H54 (cell line): ENCODE measurements at places on chromosomes 16 and 17.

DNA sequence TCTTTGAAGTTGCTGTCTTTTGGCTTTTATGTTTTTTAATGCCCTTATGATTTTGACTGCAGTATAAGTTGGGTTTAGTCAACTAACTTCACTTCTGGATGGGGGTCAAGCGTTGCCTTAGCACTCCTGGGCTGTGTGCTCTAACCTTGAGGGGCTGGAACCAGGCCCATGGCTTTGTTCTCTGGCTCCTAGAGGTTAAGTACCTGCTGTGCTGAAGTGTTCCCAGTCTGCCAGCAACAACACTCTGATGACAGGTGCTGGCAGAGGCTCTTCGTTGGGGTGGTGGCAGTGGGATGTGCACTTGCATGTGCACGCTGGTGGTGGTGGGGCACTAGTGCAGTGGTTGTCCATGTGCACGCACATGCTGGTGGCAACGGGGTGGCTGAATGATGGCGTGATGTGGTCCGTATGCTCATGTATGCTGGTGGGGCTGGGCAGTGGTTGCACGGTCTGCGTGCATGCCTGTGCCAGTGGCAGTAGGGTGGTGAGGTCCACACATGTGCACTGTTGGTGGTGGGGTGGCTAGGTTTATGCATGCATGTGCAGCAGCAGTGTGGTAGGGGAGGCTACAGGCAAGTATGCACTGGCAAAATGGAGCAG, 447.8 kb upstream of the GOT2 start:
- DNase-seq, result no peak

DNA sequence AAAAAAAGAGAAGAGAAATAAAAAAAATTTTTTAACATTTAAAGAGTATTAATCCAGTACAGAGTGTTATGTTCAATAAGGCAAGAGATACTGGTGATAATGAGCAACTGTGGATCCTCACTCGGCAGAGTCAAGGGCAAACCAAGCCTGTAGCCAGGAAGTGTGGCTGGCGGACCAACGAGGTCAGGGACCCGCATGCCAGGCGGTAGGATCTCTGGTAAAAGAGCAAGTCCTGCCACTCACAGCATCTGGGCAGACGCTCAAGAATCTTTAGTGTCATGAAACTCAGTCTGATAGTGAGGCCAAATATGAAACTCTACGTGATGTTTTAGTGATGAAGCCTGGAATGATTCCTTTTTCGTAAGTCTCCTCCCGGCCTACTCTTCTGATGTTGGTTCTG, 8.3 kb upstream of the GEMIN4 start:
- DNase-seq, result no peak

DNA sequence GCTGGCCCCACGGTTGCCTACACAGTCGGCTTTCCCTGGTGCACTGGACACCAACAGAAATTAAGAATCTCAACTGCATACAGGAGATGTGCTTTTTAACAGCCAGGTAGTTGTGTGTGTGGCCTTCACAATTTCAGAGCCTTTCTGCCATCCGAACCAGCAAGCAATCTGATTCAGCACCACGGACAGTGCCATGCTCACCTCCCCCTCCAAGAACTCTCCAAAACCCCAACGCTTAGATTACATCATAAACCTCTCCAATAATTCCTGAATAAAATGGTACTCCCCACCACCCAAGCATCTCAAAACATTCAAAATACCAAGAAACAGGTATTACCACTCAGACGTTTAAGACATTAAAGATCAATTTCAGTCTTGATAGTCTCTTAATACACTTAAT, 31.8 kb downstream of the USP7 start:
- no peak for DNase-seq

DNA sequence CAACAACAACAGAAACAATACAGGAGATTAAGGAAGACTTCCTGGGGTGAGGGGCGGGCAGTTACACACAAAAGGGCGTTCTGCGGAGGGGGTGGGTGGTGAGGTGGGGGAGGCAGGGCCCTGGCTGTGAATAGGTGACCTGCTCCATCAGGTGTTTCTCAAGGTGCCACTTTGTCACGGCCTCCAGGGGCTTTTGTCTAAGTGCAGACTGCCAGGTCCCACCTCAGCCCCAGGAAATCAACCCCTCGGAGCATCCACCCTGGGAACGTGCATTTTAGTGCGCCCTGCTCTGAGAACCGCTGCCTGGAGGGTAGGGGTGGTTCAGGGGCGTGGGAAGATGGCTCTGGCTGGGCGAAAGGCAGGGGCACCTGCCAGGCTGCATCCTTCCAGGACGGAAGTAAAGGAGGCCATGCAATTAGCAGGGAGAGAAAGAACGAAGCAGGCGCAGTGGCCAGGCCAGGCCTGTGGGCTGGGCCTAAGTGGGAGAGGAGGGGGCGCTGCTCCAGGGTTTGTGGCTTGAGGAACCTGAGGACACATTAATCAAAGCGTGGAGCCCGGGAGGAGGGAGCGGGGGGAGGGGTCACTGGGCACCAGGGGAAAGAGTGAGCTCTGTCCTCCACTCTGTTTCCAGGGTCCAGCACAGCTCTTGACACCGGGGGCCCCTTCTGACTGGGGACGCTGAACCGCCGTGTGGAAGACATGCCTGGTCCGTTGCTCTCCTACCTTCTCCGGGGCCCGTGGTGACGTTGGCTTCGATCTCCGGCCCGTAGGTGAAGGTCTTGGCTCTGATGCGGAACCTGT, 49.4 kb upstream of the CDC42EP4 start:
- DNase-seq, result no peak

DNA sequence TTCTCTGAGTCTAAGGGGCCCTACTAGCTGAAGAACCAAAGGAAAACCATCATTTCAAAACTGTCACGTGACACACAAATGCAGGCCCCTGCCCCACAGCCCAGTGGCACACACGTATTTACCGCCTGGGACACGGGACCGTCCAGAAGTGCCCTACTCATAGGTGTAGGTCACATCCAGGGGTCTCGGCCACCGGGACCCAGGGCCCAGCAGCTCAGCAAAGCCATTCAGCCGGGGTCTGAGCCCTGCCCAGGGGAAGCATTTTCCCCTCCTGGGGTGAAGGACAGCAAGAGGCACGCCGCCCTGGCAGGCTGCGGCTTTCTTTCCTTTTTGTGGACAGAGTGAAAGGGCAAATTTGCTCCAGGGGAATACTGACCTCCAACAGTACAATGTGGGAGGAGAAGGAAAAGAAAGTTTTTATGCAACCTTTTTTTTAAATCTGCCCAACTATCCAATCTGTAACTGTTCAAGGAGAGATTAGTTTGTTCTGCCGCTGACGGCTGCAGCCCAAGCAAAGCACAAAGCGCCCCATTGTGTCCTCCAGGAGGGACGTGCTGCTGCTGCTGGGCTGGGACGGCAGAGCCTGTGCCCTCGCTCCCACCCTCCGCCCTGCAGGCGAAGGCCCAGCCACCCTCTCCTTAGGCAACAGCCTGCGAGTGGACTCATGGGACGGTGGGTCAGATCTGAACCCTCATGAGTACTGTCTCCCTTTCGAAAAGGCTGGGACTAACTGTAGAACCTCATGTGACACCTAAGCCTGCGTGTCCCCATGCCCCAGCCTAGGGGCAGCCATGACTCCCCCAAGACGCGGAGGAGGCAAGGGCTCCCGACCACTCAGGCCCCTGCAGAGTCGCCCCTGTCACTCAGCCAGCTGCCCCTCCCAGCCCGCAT, 21.3 kb downstream of the SLC7A5 start:
- no peak for DNase-seq
